ENCODE measurements at places on chromosomes 12 and 14.

GRCh38 chr12:5163661-5164060 lies 120.0 kb downstream of the KCNA5 start:
- no peak for DNase-seq

DNA sequence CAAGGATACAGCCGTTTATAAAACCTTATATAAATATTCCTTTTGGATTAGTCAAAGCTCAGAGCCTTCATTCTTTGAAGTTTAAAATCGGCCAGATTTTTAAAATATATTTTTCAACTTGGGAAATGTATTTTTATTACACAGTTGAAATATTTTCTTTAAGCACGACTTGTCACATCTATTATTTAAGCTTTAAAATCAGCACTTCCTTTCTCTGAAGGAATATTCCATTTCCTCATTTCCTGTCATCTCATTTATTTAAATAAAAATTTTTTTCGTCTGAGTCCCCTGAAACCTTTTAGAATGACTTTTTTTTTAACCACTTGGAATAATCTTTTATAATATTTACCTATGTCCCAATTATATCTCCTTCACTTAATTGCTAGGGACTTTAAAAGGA lies 107.5 kb upstream of the PDE3A start:
- no peak for DNase-seq

GRCh38 chr14:29085546-29085945 lies 319.0 kb downstream of the FOXG1 start:
- no peak for DNase-seq

- no peak for DNase-seq
Observed at GRCh38 chr14:105878125-105878524, 351.7 kb downstream of the TMEM121 start.

- DNase-seq: no peak
Observed at GRCh38 chr14:51929166-51929565, 60.2 kb upstream of the RTRAF start.

DNA sequence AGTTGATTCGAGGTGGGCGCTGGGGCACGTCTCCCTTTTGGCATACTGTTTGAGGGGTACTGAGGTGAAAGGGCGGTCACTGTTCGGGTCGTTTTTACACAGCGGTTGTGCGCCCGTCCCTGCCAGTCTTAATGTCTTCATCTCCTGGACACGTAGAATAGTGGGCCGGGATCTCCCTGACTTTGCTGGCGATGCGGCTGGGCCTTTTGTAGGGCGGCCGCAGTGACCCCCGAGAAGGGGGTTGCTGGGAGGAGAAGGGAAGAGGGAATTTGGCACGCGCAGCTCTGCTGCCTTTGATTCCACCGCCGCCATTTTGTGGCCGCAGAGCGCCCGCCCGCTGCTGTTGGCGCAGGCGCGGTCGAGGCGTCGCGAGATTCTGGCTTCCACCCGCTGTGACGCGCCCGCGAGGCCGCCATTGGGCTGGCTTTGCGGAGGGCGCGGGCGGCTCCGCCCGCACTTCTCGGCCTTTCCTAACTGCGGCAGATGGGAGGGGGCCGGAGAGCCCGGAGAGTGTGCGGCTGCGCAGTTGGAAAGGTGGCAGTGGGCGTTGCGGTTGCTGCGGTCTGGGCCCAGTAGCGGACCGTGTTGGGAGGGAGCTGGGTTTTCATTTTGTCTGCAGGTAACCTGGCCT lies 542 bp downstream of the SRSF5 start:
- peak; percentile 95 for DNase-seq

DNA sequence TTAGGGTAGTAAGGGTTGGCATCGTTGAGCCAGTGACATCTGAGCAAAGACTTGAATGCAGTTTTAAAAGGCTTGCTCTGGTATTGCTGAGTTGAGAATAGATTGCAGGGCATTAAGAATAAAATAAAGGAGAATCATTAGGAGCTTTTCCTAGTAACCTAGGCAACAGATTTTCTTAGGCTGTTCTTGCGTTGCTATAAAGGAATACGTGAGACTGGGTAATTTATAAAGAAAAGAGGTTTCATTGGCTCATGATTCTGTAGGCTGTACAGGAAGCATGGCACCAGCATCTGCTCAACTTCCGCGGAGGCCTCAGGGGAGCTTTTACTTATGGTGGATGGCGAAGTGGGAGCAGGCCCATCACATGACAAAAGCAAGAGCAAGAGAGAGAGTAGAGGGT lies 97.4 kb downstream of the RAD51B start:
- DNase-seq: no peak

DNA sequence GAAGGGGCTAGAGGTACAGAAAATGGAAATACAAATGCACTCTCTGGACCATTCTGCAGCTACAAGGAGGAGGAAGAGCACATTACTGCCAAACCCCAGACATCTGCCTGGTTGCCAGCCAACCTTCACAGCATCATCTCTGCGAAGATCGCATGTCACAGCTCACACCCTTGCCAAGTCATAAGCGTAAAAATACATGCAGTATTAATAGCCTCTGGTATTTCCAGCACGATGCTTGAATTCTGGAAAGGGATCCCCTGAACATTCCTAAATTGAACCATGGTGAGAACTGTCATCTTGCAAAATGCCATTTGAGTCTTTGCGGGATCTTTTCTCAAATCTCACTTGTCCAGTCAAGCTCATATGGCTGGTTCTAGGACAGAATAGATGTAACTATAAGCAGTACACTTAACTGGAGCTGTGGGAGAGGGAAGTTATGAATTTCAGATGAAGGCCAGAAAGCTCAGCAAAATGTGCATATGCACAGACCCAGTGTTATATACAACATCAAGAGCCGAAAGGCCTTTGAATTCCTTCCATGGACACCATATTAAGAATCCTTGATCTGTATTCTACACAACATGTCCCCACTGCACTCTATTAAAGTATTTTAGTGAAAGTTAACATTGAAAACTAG lies 211.6 kb downstream of the DUSP6 start:
- DNase-seq: no peak

DNA sequence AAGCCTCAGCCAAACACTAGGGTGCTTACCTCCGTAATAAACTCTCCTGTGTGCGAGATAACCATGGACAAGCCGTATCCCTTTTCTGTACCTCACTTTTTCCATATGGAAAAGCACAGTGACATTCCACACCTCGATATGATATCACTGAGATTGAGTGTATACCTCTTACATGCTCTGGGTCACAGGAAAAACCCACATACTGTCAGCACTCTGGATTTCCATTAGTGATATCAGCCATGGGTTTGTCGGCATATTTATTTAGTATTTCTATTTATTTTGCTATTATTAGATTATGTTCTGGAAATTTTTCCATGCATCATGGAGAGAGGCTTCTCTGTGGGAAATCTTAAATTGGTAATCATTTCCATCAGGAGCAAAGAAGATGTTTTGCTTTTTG lies 28.0 kb upstream of the DAAM1 start:
- no peak for DNase-seq

DNA sequence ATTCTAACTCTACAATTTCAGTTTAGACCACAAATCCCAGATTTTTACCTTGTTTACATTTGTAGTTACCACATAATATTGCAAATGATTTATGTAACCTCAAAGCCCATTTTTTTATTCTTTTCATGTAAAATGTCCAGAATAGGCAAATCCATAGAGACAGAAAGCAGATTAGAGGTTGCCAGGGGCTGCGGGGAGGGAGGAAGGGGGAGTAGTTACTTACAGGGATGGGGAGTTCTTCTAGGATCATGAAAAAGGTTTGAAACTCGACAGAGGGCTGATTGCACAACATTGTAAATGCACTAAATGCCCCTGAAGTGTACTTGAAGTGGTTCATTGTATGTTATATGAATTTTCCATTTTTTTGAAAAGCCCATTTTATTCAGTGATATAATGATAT lies 66.5 kb downstream of the PPP2R5C start:
- DNase-seq: no peak

DNA sequence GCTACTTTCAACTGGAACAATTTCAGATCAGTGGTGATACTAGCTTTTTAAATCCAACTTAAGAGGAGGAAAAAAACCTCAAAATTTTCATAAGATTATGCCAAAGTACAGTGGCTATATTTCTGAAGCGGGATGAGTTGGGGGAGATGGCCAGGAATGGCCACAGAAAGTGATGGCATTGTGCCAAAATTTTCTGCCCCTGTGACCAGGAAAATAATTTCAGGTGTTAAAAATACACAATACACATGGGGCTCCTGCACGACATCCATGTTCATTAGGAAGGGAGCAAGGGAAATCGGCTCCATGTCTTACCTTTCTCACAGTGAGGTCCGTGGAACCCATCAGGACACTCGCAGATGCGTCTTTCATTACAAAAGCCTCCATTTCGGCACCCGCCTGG lies 53.7 kb downstream of the WIF1 start:
- no peak for DNase-seq

- peak; percentile 25 for DNase-seq
Observed at GRCh38 chr14:52131640-52132320, 62.9 kb upstream of the NID2 start.

DNA sequence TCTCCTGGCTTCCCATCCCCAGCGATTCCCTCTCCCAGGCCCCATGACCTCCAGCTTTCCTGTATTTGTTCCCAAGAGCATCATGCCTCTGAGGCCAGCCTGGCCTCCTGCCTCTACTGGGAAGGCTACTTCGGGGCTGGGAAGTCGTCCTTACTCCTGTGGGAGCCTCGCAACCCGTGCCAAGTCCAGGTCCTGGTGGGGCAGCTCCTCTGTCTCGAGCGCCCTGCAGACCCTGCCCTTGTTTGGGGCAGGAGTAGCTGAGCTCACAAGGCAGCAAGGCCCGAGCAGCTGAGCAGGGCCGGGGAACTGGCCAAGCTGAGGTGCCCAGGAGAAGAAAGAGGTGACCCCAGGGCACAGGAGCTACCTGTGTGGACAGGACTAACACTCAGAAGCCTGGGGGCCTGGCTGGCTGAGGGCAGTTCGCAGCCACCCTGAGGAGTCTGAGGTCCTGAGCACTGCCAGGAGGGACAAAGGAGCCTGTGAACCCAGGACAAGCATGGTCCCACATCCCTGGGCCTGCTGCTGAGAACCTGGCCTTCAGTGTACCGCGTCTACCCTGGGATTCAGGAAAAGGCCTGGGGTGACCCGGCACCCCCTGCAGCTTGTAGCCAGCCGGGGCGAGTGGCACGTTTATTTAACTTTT lies 14.3 kb downstream of the C12orf43 start:
- no peak for DNase-seq

- no peak for DNase-seq
Observed at GRCh38 chr14:50452296-50452695, 55.6 kb upstream of the CDKL1 start.
